ENCODE measurements at places on chromosomes 12 and 14.

DNA sequence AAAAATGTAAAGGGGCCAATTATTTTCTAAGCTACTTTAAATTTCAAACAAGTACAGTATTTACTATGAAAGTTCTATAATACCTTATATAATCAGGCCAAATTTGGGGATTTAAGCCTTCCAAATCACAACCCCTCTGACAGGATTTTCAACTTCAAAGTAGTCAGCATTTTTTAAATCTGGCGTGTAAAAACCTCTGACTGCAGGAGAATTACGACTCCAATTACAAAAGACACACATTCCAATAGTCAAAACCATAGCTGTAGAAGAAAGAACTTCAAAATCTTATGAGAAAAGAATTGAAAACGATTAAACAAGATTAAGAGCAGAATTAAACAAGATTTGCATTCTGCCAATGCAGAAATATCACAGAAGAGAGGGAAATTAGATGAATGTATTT lies 12.7 kb downstream of the OSBPL8 start:
- DNase-seq = no peak

DNA sequence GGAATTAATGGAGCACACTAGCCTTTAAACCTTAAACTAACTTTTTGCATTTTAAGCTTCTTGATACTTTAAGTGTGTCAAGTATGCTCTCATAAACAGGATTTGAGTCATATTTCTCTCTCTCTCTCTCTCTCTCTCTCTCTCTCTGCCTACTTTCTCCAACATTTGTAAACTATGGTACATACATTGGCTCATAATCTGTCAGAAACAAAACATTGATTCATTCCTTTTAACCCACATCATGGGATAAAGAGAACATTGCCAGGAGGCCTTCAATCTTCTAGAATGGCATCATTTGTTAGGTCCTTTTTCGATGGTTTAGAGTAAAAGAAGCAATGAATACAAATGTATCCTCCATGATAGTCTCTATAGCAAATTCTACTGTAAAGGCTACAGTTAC lies 81.6 kb upstream of the RERGL start:
- DNase-seq = no peak

GRCh38 chr14:104892531-104893434 lies 27.7 kb downstream of the CEP170B start:
- DNase-seq = no peak

DNA sequence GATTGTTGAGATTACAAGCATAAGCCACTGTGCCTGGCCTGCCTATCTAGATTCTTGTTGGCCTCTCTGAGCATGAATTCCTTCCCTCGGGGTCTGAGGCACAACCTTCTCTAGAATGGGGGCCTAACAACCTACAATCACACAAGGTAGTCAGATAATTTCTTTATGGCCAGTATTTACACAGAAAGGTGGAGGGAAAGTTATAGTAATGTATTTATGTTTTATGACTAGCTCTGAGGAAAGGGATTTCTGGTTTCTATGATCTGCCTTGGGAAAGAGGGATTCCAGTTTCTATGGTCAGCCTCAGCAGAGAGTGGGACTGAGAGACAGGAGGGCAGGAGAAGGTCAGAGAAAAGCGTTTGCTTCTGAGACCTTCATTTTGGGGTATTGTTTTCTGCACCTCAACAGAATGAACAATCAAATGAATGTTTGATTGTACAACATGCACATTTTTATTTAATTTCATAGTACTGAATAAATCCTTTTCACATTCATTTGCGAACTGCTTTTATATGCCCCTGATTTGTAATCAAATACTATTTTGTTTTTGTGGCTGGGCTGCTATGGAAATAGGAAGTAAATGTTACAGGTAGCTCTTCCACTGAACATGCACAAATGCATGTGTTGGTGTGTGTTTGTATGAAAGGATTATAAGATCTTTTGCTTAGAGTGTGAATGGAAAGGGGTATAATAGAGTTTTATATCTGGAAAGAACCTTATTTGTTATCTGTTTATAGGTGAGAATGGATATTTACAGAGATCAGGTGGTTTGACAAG lies 499.7 kb upstream of the RGS6 start:
- DNase-seq = no peak

- DNase-seq = no peak
Observed at GRCh38 chr12:111181143-111181726, 187.7 kb downstream of the PHETA1 start.

GRCh38 chr14:21185491-21185890 lies 29.6 kb upstream of the OR5AU1 start:
- DNase-seq = no peak

GRCh38 chr14:104341532-104342434 lies 203.4 kb downstream of the KIF26A start:
- no peak for DNase-seq

DNA sequence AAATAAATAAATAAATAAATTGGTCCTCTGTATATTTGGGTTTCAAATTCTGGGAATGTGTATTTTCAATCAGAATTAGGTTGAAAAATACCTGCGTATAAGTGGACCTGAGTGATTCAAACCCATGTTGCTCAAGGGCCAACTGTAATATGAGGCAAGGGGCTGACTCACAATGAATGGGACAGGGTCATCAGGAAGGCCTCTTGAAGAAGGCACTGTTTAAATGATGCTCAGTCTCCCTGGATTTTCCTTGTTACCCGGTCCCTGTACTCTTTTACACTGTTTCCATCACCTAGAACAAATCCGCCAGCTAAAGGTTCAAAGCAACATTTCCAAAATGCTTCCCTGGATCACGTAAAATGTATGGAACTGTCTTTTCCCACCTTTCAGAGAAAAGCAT lies 3.8 kb downstream of the PSMB5 start:
- no peak for DNase-seq

- no peak for DNase-seq
Observed at GRCh38 chr12:119989731-119990381, 820 bp downstream of the BICDL1 start.

DNA sequence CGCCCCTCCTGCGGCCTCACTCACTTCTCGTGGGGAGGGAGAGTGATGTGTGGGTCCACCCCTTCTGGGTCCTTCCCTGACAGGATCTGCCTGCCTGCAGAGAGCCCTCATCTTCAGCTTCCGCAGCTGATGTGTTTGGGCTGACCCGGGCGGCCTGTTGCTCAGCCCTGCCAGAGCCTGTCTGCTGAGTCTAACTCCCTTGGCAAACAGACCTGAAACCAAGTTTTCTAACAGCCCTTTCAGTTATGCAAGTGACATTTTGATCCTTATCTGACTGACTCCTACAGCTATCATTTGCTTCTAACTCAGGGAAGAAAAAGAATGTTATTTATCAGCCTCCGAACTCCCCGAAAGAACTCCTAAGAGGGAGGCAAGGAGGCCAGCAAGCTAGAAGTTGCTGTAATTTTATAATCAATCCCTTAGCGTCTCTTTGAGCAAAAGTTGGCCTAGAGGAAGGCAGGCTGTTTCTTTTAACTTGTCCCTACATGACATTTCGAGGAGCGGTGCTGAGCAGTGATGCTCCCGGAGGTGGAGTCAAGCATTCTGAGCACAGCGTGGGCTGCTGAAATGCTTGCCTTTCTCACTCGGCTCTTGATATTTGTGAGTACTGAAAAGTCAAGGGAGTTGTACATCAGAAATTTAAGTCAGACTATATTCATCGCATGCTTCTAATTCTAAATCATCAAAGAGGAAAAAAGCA lies 31.5 kb upstream of the CACNA2D4 start:
- no peak for DNase-seq

- DNase-seq = no peak
Observed at GRCh38 chr14:100825713-100826331, at the start of gene MEG3. MEG3 (plus strand) TSS chr14:100826118.

DNA sequence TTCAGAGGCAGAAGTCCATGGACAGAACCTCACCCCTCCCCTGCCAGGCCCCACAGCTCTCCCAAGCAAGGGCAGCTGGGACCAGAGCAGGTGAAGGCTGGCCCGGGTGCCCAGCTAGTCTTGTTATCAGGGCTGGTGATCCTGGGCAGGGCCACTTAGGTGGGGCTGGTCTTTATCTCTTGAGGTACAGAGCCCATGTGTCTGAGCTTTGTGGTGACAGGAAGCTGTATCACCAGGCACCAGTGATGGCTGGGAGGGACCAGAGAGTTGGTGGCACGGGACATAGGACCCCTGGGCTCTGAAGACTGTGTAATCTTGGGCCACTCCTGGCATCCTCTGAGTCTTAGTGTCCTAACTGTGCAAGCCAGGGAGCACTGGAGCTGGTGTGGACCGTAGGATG lies 12.8 kb upstream of the HPD start:
- no peak for DNase-seq

- no peak for DNase-seq
Observed at GRCh38 chr12:11795913-11796459, 146.5 kb downstream of the ETV6 start.

GRCh38 chr12:29889737-29890136 lies 106.0 kb upstream of the TMTC1 start:
- DNase-seq = no peak

- DNase-seq = no peak
Observed at GRCh38 chr14:96143906-96144305, 60.7 kb upstream of the BDKRB2 start.

- DNase-seq = no peak
Observed at GRCh38 chr14:83309211-83309610, 1775.6 kb upstream of the SEL1L start.

- DNase-seq = no peak
Observed at GRCh38 chr14:76771437-76771980, 10.2 kb downstream of the VASH1 start.

- DNase-seq = no peak
Observed at GRCh38 chr12:120079411-120080400, 36.8 kb downstream of the RAB35 start.

DNA sequence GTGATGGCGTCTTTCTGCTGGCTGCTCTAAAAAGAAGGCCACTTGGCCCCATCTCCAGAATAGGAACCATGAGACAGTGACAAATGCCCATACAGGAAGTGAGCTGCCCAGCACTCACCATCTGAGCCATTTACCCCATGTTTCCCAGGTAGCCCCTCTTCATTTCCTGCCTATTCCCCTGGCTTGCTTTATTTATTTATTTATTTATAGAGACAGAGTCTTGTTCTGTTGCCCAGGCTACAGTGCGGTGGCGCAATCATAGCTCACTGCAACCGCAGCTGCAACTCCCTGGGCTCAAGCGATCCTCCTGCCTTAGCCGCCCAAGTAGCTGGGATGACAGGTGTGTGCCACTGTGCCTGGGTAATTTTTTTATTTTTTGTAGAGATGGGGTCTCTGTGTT lies 71.2 kb downstream of the RIN3 start:
- DNase-seq = no peak

- DNase-seq = no peak
Observed at GRCh38 chr12:66733839-66734238, 55.0 kb upstream of the GRIP1 start.

GRCh38 chr12:1355396-1355795 lies 239.0 kb downstream of the FBXL14 start:
- no peak for DNase-seq

DNA sequence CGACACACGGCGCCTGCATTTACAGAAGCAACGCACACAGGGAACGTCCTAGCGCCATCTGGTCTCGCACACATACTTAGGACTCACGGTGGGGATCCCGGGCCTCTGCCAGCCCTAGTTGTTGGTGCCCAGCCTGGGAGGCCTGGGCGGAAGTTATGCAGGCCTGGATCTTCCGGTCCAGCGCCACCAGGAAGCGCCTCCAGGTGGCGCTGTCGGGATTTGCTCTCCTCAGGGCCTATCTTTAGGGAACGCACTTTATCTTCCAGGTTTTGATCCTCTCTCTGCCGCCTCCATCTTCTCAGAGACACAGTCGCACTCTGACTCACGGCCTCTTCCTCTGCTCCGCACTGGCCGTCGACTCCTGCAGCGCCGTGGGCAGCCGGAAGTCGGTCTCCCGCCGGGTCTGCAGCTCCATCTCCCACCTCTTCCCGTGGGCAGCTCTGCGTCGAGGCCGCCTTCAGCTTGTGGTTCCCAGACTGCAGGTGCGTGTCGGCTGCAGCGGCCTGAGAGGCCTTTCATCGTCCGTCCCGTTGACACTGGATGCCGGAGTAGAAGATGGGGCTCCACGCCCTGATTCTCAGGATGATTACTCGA lies 760.4 kb downstream of the TMEM121 start:
- no peak for DNase-seq

DNA sequence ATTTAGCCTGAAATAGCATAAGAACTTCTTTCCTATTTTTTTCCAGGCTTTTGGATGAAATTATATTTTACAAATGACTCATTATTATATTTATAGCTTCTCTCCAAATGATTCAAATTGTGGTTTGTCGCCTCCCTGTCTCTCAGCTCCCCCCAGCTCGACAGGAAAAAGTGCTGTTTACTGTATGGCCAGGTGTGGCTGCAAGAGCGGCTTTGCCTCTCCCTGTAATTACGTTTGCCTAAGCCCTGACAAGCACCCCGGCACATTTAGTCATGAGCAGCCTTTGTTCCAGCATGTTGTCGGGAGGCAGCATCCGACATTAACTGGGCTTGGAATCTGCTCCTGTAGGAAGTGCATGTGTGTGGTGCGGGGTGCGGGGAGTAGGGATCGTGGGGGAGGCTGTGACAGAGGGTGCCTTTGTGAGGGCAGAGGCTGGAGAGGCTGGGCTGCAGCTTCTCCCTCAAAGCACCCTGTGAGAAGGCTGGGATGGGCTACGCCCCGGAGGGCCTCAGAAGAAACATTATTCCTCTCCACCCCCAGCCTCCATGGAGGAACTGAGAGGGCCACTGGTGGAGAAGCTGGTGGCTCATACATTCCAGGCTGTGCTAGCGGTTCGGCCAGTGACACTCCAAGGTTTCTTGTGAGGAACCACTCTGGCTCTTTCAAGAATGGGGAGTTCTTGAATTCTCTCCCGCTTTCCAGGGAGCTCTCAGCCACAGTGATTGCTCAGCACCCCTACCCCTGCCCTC lies 42.1 kb upstream of the CTDSP2 start:
- DNase-seq = peak; percentile 2

DNA sequence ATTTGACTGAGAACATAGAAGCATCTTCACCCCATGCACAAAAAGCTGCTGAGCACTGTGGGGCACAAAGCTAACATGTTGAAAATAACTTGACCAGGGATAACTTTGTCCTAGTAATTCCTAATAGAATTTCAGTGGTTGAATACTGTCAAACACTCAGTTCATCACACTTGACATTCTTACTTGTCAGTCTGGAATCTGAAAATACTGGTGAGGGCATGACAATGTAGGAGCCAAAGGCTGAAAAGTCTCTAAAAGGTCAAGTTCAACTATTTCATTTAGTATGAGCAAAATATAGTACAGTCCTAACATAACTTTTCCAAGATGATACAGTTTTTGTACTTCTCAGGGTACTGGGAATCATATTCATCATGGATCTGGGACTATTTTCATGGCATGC lies 504.4 kb upstream of the LMO3 start:
- DNase-seq = no peak

GRCh38 chr12:112486361-112486760 lies 67.6 kb downstream of the PTPN11 start:
- no peak for DNase-seq

- DNase-seq = no peak
Observed at GRCh38 chr12:75694534-75695268, 183.3 kb upstream of the KRR1 start.

DNA sequence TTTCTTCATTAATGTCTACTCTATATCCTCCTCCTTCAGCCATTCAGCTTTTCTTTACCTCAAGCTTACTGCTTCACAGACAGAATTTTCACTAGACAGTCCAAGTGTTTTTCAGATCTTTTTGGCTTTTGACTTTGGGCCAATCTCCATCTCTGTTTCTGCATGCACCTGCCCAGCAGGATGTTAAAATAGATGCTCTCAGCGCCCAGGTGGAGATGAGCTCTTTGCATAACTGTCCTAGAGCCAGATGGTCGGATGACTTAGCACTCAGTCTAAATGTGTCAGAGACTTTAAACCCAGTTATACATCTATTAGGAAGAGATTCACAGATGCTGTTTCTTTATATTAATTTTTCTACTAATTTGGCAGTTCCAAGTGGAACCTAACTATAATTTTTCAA lies 80.3 kb upstream of the SSTR1 start:
- DNase-seq = no peak

- no peak for DNase-seq
Observed at GRCh38 chr12:97537501-97537900, 74.9 kb downstream of the RMST start.

All from stimulated activated CD4-positive, alpha-beta T cell treated with anti-CD3 and anti-CD28 coated beads, Interleukin-1b, Interleukin-23, amount 100 ng/mL, for 1 hour (primary cell).